Stimulated activated CD8-positive, alpha-beta memory T cell treated with anti-CD3 and anti-CD28 coated beads, Interleukin-15, amount 100 ng/mL, for 48 hours (primary cell): ENCODE measurements at places on chromosomes 5 and 9.

DNA sequence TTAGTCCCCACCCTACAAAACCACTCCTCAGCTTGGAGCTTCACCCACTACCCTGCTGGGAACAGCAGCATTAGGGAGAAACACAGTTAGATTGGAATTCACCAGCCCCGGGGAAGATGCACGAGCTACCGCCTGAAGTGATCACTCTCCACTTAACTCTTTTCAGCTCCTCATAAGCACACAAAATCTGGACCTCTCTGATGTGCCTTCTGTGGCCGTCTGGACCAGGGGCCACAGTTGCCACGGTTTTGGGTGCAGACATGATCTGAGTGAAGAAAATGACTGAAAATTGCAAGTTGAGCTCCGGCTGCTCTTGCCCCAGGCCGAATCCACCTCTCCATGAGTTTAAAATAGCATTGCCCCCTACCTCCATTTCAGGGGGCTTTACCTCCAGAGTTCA is 95.2 kb downstream of the TENT4A start:
- DNase-seq = no peak

- no peak for DNase-seq
Measured at GRCh38 chr9:35108461-35108860, 5.5 kb upstream of the STOML2 start.

- no peak for DNase-seq
Measured at GRCh38 chr5:124941051-124942049, 194.9 kb upstream of the ZNF608 start.

GRCh38 chr9:36632892-36633291 is 60.2 kb downstream of the MELK start:
- no peak for DNase-seq

DNA sequence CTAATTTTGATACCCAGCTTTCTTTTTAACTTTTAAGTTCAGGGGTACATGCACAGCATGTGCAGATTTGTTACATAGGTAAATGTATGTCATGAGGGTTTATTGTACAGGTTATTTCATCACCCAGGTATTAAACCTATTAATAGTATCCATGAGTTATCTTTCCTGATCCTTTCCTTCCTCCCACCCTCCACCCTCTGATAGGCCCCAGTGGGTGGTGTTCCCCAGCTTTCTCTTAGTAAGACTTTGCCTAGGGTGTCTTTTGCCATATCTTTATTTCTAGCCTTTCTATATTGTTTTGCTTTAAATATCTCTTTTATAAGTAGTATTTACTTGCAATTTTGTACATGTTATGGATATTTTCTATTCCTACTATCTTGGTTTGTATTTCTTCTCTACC is 243.7 kb downstream of the SGCD start:
- DNase-seq = no peak

DNA sequence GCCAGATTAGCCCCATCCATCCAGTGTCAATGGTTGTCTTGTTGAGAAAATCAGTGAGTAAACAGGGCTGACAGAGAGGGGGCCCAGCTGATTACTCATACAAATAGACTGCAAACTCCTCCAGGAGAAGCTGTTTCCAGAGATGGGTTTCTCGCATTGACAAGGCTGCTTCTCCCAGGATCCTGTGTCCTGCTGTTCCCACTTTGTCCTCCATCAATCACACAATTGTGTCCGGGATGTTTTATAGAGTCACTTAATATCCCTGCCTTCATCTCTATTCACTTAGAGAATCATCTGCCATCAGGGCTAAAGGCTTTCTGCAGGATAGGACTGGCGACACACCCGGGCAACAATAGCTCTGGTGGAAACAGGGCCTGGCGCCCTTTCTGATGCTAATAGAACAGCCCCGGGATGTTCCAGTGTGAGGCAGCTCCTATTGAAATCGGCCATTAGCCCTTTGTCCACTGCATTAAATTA is 71.7 kb upstream of the TBCA start:
- no peak for DNase-seq

GRCh38 chr5:2387634-2388325 is 363.7 kb downstream of the IRX2 start:
- DNase-seq = no peak

DNA sequence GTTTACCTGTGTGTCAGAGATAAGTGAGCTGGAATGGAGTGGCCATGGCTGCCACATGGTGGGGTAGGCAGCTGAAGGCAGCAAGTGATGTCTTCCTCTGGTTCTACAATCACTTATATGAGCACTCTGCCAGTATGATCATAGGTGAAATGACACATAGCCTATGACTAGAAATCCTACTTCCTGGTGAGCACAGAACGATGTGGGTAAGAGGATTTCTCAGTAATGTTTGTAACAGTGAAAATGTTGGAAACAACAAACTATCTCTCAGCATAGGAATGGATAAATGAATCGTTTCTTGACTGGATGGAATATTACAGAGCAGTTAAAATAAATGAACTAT is 187.0 kb upstream of the S1PR3 start:
- no peak for DNase-seq

GRCh38 chr5:73770172-73771025 is 144.4 kb downstream of the ARHGEF28 start:
- DNase-seq = no peak

DNA sequence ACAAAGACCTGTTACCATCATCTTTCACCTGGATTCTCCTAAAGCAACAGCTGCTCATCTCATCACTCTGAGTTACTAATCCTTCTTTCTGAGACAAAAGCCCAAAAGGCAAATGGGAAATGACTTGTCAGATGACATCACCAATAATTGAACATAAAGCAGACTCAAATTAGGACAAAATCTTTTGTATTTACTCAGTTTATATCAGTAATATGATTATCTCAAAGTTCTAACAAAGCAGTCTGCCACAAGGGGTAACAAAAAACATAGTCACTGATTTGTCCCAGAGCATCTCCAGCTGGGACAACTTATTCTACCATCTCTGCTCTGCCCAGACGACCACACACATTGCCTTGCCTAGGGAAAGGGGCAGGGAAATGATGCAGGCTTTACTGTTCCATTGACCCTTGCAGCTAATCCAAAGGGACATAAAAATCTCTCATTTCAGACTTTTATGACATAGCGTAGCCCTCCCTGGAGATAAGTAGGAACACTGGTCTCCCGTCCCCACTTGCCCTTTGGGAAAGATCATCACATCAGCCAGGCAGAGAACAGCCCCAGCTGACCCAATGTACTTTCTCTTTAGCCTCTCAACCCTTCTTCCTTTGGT is 249.5 kb upstream of the PTGER4 start:
- no peak for DNase-seq

DNA sequence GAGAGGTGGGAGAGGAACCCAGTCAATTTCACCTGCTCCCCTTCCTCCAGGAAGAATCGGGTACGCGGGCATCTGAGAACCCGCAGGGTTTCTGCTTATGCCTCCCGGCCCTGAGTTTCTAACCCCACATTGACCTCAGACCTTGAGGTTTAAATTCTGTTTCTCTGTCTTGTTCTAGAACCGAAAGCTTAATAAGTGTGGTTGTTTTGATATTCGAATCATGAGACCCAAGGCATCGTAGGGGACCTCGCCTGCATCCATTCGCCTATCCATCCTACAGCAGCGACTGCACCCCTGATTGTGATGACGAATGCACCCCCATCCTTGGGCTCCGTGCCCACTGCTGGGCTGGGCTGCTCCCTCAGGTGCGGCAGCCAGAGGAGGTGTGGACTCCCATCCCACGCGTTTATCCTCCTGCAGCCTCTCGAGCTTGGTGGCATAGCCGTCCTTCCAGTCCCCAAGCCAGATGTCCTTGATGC is 80.8 kb upstream of the IER5L start:
- DNase-seq = no peak
